Stimulated activated CD8-positive, alpha-beta memory T cell treated with anti-CD3 and anti-CD28 coated beads, Interleukin-7, amount 100 ng/mL, for 1 hour (primary cell): ENCODE measurements at places on chromosomes 5 and 9.

DNA sequence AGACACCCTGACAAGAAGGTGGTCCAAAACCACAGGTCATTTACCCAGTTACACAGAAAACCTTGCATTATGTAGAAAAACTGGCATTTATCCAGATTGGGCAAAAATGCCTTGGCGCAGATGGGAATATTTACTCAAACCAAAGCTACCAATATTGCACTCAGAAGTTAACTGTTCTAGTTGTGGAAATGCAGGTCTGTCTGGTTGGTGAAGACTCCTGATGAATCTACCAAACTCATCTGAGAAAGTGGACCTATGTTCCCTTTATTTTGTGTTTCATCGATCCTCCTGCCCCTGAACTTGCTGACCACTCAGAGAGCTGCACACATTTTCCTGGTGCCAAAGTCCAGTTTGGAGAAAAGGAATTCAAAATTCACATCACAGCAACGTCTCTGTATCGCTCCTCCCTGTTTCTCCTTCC is 85.2 kb upstream of the ALDH1A1 start:
- no peak for DNase-seq

GRCh38 chr5:170254056-170254455 is 21.3 kb downstream of the C5orf58 start:
- no peak for DNase-seq

DNA sequence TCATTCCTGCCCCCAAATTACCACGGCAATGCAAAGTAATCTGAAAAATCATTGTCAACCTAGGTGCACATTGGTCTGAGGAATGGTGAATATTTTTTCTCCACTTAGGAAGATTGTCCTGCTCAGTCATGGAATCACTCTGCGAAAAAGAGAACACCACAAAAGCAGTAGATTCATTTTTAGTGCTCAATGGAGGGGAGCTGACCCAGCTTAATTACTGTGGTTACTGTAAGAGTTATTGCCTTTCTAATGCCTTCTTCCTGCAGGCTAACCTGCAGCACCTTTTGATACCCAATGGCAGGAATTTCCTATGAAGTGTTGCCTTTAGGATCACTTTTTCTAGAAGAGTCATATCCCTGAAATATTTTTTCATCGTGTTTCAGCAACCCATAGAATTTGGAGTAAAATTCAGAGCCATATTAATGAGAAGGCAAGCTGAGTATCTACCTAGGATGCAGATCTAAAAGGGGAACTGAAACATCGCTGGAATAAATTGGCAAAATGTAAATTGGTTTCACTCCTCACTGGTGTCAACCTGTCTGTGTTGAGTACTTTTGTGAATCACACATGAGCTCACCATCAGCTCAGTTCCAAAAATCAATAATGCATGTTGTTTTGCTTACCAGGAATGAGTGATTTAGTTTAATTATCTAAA is 464.5 kb downstream of the CSNK1G3 start:
- DNase-seq: no peak

DNA sequence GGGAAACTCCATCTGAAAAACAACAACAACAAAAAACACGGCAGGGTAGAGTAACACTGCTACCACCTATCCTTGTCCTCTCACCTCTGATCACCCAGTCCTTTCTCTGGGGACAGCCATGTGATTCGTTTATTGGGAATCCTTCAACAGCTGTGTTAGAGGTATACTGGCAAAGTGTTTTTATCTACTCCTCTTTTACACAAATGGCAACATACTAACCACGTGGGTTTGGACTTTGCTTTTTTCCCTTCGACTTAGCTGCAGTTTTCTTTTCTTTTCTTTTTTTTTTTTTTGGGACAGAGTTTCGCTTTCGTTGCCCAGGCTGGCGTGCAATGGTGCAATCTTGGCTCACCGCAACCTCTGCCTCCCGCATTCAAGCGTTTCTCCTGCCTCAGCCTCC is 11.2 kb upstream of the SET start:
- no peak for DNase-seq

- no peak for DNase-seq
Measured at GRCh38 chr9:97633859-97634490, 354 bp downstream of the NCBP1 start.
